ENCODE measurements at places on chromosomes 7 and 10. TPM values are rescaled to one million over a fixed set of nuclear protein-coding genes. Genes with fewer than 3 reads are reported as not detected.

The ZDHHC16 gene
- total RNA-seq: 64.5 TPM

The CALY gene
- 1.9 TPM for total RNA-seq

The FAM25C gene
- not detected for total RNA-seq

The COL28A1 gene
- total RNA-seq: not detected

The HOXA6 gene
- total RNA-seq: 3.3 TPM

The HNRNPF gene
- total RNA-seq: 466 TPM

The AGMO gene
- not detected for total RNA-seq

The ZNRF2 gene
- 22.1 TPM for total RNA-seq

The SEPTIN7 gene
- total RNA-seq: 292 TPM

The GIMAP4 gene
- 0.26 TPM for total RNA-seq

The RNF148 gene
- not detected for total RNA-seq

The KCP gene
- 0.13 TPM for total RNA-seq

The SLC13A1 gene
- total RNA-seq: not detected

The RARRES2 gene
- 1.1 TPM for total RNA-seq

The LIPM gene
- total RNA-seq: not detected

The TOMM7 gene
- total RNA-seq: 295 TPM

The SPDYE9 gene
- not detected for total RNA-seq

The CCDC146 gene
- 1.2 TPM for total RNA-seq

The ABLIM1 gene
- total RNA-seq: 274 TPM

The FAM25G gene
- not detected for total RNA-seq

The DNAJC12 gene
- 0.44 TPM for total RNA-seq

The CLDN4 gene
- total RNA-seq: 295 TPM

The GIMAP6 gene
- total RNA-seq: 0.23 TPM

The DNAJB12 gene
- 51.0 TPM for total RNA-seq

The FFAR4 gene
- total RNA-seq: 0.92 TPM

The LIPK gene
- not detected for total RNA-seq

The TMEM178B gene
- 0.39 TPM for total RNA-seq

The SLC18A3 gene
- total RNA-seq: not detected

The HPSE2 gene
- not detected for total RNA-seq

The BLNK gene
- 0.10 TPM for total RNA-seq

The CAV1 gene
- 496 TPM for total RNA-seq

The CCDC172 gene
- total RNA-seq: not detected

The NEUROD6 gene
- total RNA-seq: not detected

The SMARCD3 gene
- total RNA-seq: 27.8 TPM

The MOGAT3 gene
- total RNA-seq: 0.23 TPM

The PARD3 gene
- 29.8 TPM for total RNA-seq

The SPDYE1 gene
- not detected for total RNA-seq

The BHLHA15 gene
- total RNA-seq: 0.26 TPM

The ZSCAN25 gene
- total RNA-seq: 14.8 TPM

Measured in Panc1 (cell line).